ENCODE measurements at places on chromosomes 2 and 18.

DNA sequence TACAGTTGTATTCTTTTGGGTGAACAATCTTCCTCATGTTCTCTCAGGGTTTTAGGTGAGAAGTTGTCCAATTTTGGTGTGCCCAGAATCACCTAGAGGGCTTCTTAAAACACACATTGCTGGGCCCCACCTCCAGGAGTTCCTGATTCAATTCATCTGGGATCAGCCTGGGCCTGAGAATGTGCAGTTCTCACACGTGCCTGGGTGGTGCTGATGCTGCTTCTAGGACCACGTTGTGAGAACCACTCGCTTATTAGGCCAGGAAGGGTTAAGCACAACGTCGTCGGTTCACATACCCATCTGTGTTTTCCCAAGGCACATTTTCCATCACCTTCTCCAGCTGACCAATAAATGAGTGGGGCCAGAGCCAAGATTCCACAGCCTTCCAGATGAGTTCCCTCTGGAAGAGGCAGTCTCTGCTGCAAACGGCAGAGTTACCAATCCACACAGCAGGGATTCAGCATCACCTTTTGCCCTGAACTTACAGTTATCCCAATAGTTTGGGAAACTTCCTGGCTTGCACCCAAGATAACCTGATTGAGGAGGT lies 277.7 kb upstream of the HNRNPA3 start:
- DNase-seq = no peak

GRCh38 chr2:242034138-242034537 lies 164.6 kb downstream of the RTP5 start:
- no peak for DNase-seq

DNA sequence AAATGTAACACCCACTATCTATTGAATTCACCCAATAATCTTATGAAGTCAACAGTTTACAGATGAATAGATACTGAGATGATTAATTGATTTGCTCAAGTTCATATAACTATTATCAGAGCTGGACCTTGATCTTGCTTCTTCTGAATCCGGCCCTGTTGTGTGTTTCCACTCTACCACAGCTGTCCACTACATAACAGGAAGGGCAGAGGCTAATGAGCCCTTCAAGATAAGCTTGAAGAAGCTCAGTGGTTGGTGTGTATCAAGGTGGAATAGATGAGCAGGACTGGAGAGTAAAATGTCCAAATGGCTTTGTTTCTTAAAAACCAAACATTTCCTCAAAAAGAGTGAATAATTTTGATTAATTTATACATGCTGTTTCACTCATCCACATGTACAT lies 56.4 kb upstream of the ITGB6 start:
- no peak for DNase-seq

GRCh38 chr2:17263570-17263968 lies 254.7 kb downstream of the RAD51AP2 start:
- no peak for DNase-seq

- no peak for DNase-seq
These were observed 18.6 kb upstream of the PKDCC start for GRCh38 chr2:42029171-42029570.

- no peak for DNase-seq
These were observed 26.5 kb upstream of the TWIST2 start for GRCh38 chr2:238821391-238821790.

- peak; percentile 73 for DNase-seq
These were observed at the start of gene FHOD3 for GRCh38 chr18:36297417-36298125. FHOD3 (plus strand) TSS chr18:36297713; CDS start chr18:36297836, 123 bp downstream.

- DNase-seq = no peak
These were observed 12.2 kb downstream of the RNASEH1 start for GRCh38 chr2:3545788-3546478.

- no peak for DNase-seq
These were observed 84.1 kb downstream of the XIRP2 start for GRCh38 chr2:166972418-166972817.

DNA sequence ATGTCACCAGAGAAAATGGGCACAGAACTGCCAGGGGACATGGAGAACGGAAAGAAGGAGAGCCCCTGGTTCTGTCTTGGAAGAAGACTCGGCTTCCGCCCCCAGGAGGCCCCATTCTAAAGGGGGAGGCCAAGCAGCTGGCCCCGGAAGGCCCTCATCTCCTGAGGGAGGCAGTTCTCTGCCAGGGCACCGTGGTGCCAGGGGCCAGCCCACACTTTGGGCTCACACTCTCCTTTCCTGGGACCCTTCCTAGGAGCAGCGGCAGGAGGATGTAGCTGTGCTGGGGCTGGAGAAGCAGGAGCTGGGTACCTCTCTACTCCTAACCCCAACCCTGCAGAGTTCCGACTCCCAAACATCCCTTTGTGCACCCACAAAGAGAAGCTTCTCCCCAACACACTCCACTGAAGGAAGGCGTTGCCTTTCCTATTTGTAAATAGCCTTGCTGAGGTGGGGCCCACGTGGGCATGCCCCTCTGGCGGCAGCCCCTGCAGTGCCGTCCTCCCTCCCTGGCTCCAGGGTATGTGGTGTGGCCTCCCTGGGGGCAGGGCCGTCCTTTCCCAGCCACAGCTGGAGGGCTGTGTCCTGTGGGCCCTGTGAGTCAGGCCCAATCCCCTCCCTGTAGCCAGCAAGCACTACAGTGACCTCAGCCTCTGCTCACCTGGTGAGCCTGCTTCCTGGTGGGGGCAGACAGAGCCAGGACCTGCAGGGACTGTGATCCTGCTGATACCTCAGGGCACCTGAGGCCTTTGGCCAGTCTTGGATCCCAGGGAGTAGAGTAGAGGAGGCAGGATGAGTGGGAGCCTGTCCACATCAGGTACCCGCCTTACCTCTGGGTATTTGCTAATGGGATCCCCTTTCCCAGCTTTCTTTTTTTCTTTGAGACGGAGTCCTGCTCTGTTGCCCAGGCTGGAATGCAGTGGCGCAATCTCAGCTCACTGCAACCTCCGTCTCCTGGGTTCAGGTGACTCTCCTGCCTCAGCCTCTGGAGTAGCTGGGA lies 26.6 kb downstream of the ZFP36L2 start:
- DNase-seq = no peak

DNA sequence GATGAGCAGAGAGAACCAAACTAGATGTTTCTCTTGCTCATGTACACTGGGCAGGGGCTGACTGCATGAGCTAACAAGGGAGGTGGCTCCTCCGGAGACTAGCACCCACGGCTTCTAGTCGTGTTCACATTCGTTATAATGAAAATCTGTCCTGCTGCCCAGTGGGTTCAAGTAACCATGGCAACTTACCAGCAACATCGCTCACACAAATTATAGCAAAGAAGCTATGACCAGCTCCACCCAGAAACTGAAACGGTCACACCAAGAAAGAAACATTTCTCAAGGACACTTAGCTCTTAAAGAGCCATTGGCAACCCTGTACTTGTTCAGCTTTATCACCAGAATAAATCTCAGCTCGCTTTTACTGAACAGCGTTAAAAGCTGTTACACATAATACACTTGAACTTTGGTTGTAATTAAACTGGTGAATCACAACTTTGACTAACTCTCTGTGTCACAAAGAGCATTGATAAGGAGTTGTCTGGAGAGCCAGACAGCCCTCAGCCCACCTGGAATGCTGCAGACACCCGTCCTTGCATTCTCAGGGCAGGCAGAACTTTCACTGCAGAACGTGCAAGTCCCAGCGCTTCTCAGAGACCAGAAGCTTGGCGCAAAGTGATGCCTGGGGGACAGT lies 141.2 kb downstream of the PID1 start:
- no peak for DNase-seq

DNA sequence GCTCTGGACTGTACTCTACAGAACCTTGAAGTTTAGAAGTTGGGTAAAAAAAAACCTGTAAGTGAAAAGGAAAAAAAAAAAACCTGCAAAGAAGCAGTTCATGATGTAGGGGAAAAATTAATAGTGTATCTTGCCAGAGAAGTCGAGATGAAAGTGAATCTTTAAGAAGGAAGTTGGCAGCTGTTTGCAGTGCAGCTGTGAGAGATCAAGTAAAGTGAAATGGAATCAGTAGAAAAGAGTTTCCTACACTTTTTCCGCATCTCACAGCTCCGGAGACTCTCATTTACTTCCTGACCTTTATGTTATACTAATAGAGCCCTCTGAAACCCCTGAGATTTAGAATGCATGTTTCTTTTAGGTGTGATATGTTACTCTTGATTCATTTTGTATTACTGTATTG lies 19.2 kb downstream of the RNMT start:
- DNase-seq = no peak

DNA sequence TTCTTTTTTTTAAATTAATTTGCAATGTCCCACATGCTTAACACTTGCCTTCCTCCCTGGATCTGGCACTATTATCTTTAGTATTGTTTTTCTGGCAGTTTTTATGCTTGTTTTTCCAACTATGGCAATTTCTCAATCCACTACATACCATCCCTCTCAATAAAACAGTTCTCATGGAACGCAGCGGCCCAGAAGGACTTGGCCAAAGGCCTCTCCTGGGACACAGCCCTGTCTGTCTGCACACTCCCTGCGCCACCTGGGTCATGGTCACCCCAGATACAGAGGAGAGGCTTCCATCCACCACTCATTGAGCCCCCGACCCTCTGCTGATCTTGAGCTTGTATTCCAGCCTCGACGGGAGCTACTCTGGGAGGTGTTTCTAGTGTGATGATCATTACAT lies 91.2 kb downstream of the TWIST2 start:
- DNase-seq = no peak

DNA sequence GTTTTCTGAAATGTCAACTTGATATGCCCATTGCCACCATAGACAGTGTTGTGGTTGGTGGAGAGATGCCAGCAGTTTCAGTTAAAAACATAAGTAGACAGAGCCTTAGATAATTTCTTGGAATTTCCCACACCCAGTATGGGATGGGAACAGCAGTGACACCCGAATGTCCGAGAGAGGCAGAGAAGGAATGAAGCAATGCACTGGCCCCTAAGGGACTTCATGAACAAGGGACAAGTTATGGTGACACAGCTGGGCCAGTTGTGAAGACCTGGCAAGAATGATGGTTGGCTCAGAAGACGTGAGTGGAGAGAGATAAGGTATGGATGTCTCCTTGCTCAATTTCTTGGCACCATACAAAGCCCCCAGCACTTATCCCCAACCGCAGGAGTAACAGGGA lies 165.2 kb upstream of the APCDD1 start:
- no peak for DNase-seq

DNA sequence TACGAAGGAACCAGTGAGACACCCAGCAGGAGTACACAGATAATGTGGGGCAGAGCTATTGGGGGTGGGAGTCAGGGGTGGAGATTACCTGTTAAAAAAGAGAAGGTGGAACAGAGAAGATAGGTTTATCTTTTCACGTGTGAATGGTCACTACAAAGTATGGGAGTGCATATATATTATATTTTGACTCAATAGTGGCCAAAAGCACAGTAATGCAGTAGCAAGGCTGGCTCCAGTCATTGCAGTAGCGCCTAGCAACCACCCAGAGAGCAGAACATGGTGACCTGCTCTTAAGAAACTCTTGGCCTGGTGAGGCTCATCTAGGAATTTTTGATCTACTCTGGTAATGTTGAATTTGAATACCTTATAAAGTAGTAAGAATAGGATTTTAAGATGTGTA lies 1.0 kb downstream of the IMPACT start:
- no peak for DNase-seq

- no peak for DNase-seq
These were observed 8.2 kb upstream of the SLC4A3 start for GRCh38 chr2:219619235-219619634.

DNA sequence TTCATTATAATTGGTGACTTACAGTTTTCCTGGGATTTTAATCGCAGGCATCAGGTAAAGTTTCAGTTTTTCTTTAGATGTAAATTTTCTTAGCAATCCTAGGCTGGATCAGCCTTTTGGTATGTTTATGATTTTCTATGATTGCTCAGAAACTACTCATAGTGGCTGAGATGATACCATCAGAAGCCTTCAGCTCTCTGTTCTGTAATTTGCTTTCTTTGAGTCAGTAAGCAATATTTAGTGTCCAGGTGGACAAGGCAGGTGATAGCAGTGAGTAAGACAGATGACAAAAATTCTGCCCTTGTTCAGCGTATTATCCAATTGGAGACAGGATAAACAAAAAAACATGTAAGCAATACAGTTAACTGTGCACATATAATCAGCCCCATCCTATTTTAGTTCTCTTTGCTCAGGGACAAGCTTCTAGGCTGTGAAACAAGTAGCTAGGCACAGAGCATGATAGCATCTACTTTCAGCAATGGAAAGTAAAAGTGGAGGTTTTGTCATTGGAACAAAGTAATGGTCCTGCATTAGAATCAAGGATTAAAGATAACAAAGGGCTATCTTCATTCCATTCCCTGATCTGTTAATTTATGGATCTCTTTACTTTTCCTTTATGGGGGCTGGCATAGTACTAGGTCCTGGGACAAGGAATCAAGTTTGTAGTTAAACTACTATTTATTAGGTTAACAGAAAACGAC lies 100.8 kb downstream of the EPC2 start:
- DNase-seq = no peak

GRCh38 chr18:9827211-9827792 lies 58.5 kb upstream of the TXNDC2 start:
- no peak for DNase-seq

GRCh38 chr2:214593727-214594126 lies 182.9 kb downstream of the VWC2L start:
- DNase-seq = no peak

GRCh38 chr2:30475542-30475941 lies 28.5 kb downstream of the LCLAT1 start:
- DNase-seq = no peak

DNA sequence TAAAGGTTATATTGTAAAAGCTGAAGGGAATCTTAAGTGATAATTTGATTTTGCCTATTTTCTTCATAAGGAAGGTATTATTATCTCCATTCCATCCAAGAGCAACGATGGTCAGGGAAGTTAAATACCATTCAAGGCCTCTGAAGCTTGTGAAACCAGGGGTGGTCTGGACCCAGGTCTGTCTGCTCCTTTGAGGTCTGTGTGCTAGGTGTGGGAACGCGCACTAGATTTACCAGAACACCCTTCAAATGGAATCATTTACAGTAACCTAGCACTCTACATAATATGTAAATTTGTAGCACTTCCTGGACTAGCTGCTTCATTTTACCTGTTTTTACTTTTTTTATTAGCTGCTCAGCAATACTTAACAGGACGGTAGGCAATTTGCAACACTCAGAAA lies 6.4 kb upstream of the TRIB2 start:
- no peak for DNase-seq

GRCh38 chr18:80190311-80190710 lies 57.0 kb downstream of the PARD6G start:
- DNase-seq = no peak

GRCh38 chr2:177298191-177298590 lies 33.7 kb upstream of the NFE2L2 start:
- DNase-seq = no peak

DNA sequence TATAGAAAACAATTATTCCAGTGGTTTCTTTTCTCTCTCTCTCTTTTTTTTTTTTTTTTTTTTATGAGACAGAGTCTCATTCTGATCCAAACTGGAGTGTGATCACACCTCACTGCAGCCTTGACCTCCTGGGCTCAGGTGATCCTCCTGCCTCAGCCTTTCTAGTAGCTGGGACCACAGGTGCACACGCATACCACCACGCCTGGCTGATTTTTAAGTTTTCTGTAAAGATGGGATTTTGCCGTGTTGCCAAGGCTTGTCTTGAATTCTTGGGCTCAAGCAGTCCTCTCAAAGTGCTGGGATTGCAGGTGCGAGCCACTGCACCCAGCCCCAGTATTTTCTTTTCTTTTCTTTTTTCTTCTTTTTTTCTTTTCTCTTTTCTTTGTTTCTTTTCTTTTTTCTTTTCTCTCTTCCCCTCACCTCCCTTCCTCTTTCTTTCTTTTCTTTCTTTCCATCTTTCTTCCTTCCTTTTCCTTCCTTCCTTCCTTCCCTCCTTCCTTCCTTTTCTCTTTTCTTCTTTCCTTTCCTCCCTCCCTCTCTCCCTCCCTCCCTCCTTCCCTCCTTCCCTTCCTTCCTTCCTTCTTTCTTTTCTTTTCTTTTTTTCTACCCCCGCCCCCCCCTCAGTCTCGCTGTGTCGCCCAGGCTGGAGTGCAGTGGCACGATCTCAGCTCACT lies 76.9 kb downstream of the ZNF532 start:
- DNase-seq = no peak

All from NCI-H510A treated with DMSO at 0.1 percent for 48 hours (cell line).